Right renal cortex interstitium (tissue), 3 donors: ENCODE measurements at places on chromosomes 13 and 19.

DNA sequence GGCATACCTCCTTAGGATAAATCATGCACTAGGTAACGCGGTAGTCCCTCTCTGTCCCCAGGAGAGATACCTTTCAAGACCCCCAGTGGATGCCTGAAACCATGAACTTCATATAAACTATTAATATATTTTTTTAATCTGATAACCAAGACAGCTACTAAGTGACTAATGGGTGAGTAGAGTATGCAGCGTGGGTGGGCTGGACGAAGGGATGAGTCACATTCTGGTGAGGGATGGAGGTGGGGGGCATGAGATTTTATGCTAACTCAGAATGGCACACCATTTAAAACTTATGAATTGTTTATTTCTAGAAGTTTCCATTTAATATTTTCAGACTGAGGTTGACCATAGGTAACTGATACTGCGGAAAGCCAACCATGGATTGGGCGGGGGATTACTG, 46.2 kb downstream of the CDK8 start:
- DNase-seq, result no peak

DNA sequence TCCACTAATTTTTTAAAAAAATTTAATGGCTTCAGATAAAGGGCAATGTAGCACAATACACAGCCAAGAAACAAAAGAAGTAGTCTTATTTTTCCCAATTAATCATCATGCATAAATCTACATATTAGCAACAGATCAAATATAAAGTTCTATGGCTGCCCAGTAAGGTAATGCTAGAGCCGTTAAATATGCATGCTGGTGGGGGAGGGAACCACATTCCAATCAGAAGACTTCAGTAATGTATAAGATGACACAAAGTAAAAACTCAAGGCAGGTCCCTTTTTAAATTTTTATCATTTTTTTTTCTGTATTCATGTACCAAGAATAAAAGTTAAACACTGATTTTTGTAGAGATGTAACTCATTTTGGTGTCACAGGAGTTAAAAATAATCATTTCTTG, 62.0 kb downstream of the MPHOSPH8 start:
- DNase-seq, result no peak

DNA sequence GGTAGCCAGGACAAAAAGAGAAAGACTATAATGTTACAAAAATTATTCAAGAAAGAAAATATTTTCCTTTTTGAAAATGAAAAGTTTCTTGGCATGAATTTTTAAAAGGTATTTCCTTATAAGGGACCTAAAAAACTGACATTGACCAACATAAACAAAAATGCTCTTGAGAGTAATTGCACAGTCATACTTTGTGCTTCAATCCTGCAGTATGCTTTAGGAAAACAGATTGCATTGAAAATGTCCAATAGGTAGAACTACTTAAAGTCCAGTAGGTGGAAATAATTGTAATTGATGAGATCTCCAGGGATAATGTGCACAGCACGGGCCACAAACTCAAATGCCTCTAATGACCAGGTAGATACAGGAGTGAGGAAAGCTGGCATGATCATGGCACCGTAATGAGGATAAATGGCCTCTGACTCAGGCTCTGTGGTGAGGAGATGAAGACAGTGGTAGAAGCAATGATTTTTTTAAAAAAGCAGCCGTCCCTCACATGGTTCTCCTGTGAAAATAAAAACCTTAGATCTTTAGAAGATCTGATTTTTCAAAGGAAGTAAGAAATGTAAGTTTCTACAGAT, 278.0 kb downstream of the ITGBL1 start:
- DNase-seq, result no peak

GRCh38 chr13:99648066-99648665, 146.9 kb downstream of the TM9SF2 start:
- no peak for DNase-seq

DNA sequence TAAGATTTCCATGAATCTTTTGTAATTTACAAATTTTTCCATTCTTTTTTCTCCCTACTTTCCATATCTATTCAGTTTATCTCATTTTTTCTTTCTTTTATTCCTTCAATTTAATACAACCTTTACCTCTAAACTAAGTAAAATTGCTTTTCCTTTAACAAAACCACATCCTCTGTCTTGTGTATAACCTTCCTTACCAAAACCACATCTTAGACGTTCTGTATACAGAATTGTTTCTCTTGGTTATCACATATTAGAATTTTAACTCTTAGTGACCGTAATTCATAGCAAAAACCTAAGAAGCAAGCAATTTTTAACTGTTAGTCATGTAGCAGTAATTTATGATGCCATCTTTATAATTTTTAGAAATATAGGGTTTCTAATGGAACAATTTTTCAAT, 15.0 kb downstream of the PPP5C start:
- DNase-seq, result no peak

- no peak for DNase-seq
Observed at GRCh38 chr13:53783471-53783870, 754.9 kb downstream of the OLFM4 start.
